ENCODE measurements at places on chromosomes 5 and 9.

DNA sequence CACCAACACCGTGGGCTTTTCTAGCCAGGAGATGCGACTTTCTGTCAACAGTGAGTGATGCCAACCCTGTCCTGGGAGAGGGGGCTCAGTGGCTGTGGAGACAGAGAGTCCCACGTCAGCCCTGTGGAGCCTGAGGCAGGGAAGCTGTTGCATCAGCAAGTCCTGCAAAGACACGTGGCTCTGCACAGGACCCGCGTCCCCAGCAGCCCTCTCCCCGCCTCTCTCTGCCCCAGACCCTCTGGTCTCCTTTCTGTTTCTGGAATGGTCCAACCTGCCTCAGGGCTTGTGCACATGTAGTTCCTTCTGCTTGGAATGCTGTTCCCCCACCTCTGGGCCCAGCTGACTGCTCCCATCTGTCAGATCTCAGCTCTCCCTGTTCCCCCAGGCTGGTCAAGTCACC, 60.4 kb downstream of the HMCN2 start:
- DNase-seq: no peak

- DNase-seq: no peak
Measured at GRCh38 chr5:131459216-131459615, 175.8 kb downstream of the RAPGEF6 start.

DNA sequence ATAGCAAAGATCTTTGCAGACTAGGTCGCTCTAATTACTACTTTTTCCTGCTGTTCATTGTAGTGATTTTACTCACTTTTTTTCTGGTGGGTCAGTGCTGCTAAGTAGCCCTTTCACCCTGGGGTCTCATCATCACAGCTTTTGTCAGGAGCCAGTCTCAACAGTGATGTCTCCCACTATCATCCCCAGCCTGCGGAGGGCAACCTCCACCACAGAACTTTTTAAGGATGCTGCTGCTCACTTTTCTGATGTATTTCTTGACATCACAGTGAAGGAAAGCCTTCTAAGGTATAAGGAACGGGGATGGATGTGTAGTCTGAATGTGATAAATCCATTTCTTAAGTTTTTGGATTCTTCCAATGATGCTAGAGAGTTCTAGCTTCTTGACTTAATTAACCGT, 242.5 kb upstream of the RIOK2 start:
- no peak for DNase-seq

DNA sequence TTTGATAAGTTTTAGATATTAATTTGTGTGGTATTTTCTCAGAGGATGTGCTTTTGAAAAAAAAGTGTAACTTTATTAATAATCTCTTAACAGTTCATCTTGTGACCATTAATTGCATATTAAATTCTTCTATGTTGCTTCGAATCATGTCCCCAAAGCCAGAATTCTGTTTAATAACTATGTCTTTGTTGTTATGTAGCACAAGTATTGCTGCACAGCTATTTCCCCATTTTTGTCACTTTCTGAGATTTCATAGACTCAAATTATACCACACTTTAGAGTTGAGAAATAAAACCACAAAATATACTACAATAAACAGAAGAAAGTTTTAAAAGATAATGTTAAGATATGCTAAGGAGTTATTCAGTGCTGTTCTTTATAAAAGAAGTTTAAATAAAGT, 2.8 kb downstream of the MEF2C start:
- no peak for DNase-seq

DNA sequence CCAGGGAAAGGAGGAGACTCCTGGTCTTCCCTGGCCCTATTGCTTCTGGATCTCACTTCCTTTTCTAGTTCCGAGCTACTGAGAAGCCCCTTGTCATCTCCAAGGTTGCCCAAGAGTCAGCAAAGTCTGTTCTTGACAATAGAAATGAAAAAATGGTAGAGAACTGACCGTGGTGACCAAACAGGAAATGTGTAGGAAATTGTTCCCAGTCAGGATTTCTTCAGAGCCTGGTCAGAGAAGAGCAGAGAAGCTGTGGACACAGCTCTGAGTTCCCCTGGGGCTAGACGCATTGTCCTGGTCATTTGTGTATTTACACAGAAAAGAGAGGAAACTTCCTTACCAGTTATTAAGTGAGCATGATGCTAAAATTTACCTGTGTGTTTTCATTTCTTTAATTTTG, 35.6 kb downstream of the S1PR3 start:
- no peak for DNase-seq

DNA sequence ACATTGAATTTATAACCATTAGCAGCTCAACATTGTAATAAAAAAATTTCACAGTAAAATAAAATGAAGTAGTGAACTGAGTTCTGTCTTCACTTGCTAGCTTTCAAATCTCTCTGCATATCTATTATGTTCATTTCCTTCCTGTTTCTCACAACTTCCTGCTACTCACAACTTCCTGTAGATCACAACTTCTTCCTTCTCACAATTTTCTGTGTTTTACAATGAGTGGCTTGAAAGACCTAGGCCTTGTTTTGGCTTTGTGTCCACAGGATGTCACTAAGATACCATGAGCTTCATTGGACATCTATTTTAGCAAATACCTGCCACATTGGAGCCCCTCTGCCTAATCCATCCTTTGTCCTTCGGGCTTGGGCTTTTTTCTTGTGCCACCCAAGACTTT, 480.3 kb upstream of the ADAMTS16 start:
- no peak for DNase-seq

- no peak for DNase-seq
Measured at GRCh38 chr5:35309365-35310130, 79.3 kb upstream of the PRLR start.

DNA sequence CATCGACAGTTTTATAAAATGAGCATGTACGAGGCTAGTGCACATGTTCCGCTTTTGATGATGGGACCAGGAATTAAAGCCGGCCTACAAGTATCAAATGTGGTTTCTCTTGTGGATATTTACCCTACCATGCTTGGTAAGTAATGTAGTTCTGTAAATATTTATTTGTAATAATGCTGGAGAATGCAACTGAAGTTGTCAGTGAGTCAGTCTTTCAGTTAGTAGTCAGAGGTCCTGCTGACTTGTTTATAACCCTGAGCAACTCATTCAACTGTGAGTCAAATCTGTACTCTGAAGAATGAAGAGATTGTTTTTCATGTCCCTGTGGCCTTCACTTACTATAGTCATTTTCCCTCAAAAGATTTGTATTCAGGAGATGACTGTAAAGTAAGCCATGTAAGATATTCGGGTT, 28.4 kb upstream of the GPR150 start:
- no peak for DNase-seq

DNA sequence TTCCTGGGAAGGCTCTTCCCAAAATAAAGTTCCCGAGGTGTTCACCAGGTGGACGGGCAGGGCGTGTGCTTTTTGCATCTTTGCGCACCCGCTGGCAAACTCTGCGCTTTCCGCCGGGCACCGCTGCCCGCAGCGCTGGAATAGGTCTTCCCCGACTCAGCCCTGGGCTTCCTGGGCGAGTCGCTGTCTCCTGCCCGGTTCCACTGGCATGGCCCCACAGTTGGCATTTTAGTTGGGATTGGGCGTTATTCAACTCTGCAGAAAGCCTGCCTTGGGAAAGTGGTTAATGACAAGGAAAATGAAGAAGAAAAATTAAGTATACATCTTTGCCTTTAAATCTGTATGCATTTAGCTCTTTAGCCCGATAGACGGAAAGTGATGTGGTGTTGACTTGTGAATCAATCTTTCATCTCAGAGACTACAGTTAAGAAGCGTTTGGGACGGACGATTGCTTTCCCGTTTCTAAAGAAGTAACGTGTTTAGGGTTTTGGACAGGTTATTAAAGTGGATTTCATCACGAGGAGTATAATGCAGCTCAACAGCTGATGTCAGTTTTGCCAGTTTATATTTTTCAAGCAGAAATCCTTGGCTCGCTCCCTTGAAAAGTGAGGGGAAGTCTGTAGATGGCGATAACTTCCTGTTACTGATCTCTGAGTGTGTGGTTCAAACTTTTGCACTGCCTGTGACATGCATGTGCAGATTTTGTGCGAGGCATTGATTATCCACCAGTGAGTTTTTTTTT, 946 bp downstream of the ADCY2 start:
- DNase-seq: no peak

GRCh38 chr9:121675969-121676822, 24.8 kb downstream of the DAB2IP start:
- no peak for DNase-seq

- DNase-seq: no peak
Measured at GRCh38 chr9:86459599-86460155, 105.5 kb upstream of the TUT7 start.

GRCh38 chr9:129380961-129381401, 202.9 kb upstream of the IER5L start:
- no peak for DNase-seq

DNA sequence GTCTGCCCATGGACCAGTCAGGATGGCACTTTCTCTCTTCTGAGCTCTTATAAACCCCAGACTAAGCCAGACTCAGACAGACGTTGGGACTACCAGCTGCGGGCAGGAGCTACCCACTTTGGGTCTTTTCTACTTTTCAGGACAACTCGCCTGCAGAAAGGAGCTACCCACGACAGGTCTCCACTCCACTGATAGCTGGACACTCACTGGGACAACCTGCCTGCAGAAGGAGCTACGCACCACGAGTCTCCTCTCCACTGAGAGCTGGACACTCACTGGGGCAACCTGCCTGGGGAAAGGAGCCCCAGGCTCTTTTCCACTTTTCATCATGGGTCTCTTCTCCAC, 1440.2 kb upstream of the ACO1 start:
- DNase-seq: no peak

GRCh38 chr5:62115014-62115413, 191.0 kb upstream of the KIF2A start:
- no peak for DNase-seq

- no peak for DNase-seq
Measured at GRCh38 chr9:78295731-78296130, 1.2 kb upstream of the PSAT1 start.

DNA sequence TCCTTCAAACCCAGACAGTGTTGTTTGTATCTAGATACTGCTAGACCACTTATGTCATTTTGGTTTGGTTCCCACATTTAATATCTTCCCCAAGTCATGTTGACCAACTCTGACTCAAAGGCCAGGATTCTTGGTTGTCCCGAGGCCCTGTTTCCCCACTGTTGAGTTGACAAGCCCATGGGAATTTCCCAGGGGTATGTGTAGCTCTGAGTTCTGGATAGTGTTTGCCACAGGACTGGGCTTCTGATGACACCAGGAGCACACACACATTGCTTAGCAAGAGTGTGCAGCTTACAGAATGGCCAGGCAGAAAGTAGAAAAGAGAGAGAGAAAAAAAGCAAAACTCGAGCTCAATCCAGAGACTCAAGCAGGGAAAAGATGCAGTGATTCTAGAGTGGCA, 214.4 kb downstream of the NXNL2 start:
- DNase-seq: no peak

GRCh38 chr5:62473209-62473608, 60.6 kb downstream of the IPO11 start:
- DNase-seq: no peak

- DNase-seq: no peak
Measured at GRCh38 chr5:66010476-66010875, 84.1 kb downstream of the ERBIN start.

GRCh38 chr5:75435096-75435495, 76.3 kb downstream of the CERT1 start:
- DNase-seq: no peak

GRCh38 chr9:124352616-124353015, 62.6 kb downstream of the PSMB7 start:
- DNase-seq: no peak

DNA sequence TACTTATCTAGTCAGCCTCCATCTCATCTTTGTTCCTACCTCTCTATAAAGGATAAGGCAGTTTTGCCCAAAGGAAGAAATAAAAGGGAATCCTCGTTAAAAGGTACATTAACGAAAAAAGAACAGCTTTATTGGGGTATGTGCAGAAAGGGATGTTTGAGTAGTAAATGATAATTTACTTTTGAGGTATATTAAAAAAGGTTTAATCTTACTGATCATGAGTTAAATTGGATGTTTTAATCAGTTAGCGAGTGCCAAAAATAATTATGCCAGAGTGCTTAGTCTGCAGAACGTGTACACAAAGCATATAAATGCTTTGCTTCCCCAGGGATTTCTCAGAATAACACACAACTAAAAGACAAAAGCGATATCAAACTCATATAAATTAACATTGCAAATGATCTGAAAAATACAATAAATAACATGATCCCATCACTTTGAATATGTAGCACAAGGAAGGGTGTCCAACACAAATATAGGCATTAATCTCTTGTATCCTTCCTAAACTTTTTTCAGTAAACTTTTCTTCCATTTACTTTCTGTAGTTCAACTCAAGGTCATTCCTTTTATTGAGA, 865.0 kb downstream of the NR2F1-AS1 start:
- no peak for DNase-seq

- DNase-seq: no peak
Measured at GRCh38 chr9:98678244-98678842, 30.4 kb downstream of the GABBR2 start.

- DNase-seq: peak; percentile 48
Measured at GRCh38 chr5:147188200-147189108, 46.4 kb upstream of the STK32A start.

DNA sequence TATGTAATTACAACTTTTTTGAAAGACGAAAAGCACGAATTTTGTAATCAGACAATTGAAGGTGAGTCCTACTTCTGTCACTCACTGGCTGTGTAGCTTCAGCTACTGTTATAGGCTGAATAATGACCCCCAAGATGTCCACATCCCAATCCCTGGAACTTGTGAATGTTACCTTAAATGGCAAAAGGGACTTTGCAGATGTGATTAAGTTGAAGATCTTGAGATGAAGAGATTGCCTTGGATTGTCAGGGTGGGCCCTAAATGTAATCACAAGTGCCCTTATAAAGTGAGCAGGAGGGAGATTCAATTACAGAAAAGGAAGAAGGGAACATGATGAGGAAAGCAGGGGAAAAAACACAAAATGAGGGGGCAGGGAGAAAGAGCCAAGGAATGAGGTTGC, 326.2 kb upstream of the MSX2 start:
- DNase-seq: no peak

GRCh38 chr9:83198371-83198770, 135.4 kb upstream of the RASEF start:
- no peak for DNase-seq

- DNase-seq: no peak
Measured at GRCh38 chr5:162268694-162269481, 201.3 kb downstream of the GABRG2 start.

DNA sequence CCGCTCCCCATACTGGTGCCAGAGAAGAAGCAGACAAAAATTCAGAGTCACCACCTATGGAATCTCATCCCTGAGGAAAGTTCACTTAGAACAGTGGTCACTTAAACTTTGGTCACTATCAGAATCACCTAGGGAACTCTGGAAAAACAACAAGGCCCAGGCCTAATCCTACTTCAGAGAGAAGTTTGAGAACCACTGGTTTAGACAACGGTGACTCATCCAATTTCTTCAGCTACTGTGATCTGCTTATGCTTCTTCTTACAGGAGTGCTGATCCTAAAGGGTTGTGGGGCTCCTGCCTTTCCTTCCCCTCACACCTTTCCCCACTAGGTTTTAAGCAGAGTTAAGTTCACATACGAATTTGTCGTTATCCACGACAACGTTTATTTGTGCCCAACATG, 194.7 kb upstream of the KLF4 start:
- no peak for DNase-seq

DNA sequence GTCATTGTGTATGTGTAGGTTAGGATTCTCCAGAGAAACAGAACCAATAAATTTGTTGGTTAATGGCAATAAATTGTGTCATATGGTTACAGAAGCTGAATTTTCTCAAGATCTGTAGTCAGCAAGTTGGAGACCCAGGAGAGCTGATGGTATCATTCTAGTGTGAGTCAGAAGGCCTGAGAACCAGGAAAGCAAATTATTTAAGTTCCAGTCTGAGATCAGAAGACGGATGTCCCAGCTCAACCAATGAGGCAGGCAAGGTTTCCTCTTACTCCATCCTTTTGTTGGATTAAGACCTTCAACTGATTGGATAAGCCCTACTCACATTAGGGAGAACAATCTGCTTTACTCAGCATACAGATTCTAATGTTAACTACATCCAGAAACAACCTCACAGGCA, 656.3 kb downstream of the ANXA1 start:
- DNase-seq: no peak
